T follicular helper cell (primary cell): ENCODE measurements at places on chromosomes 11 and 22.

DNA sequence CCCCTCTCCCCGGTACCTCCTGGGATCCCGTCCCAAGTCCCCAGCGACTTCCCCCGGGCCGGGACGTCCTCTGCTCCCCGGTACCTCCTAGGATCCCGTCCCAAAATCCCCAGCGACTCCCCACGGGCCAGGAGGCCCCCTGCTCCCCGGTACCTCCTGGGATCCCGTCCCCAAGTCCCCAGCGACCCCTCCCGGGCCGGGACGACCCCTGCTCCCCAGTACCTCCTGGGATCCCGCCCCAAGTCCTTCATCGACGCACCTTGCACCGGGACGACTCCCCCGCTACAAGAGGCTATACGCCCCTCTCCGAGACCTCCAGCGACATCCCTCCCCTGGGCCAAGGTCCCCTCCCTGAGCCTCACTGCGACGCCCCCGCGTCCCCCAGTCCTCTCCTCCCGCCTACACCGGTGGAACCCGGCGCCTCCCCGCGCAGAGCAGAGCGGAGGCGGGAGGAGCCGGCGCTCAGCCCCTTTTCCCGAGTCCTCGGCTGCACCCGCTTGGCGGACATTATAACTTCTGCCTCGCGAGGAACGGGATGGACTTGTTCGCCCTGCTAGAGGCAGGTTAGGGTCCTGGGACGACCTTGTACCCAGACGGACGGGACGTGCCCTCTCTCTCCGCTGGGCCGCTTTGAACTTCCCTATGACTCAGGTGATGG lies 912 bp downstream of the KREMEN1 start:
- DNase-seq, result no peak

DNA sequence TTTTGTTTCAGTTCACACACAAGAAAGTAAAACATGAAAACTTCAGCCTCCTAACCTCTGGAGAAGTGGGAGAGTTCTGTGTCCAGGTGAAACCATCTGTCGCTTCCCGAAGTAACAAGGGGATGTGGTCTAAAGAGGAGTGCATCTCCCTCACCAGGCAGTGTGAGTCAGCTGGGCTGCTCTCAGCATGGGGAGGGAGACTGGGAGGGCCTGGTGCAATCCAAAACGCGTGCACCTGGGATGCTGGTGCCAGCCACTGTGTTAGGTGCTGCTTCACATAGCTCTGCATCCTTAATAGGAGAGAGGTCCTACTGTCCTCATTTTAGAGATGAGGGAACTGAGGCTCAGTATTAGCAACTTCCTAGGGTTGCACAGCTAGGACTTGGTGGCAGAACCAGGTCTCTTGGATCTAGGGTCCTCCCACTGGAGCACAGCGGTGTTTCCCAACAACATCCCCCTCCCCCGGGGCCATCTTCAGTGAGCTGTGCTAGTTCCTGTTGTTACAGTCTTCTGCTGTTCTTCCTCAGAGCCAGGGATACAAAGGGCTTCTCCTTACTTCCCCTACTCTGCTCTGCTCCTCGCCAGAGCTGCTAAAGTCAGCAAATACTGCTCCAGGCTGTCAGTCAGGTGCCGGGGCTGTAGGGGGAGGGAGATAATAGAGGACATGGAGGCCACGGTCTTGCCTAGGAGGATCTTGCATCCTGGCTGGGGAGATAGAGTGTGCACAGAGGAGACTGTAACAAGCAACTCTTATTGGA lies 8.0 kb downstream of the IL10RA start:
- no peak for DNase-seq

DNA sequence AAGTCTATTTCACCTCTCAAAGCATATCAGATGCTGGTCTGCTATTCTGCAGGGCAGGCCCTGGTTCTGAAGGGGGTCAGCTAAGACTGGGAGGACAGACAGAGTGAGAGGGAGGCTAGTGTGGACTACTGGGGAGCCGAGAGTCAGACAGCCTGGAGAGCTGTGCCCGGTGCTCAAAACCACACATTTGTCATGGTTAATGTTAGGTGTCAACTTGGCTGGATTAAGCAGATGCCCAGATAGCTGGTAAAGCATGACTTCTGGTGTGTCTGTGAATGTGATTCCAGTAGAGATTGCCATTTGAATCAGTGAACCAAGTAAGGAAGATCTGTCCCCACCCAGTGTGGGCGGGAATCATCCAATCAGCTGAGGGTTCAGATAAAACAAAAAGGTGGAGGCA lies 102.6 kb downstream of the SNX19 start:
- no peak for DNase-seq

DNA sequence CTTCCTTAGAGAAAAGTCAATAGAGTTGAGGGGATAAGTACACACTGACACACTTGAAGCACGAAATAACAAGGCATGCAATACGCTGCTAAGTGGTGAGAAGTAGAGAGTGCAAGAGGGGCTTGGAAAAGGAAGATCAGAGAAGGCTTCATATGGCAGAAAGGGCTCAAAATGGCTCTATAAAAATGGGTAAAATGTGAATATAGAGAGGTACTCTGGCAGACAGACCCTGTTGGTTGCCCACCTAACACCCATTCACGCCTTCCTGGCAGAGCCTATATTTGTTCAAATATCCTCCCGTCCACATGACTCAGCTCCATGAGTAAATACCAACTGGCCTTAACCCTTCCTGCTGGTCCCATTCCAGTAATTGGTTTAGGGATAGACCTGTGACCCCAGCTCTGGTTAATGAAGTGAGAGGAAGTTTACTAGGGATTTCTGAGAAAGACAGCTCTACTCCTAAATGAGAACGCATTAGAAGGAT lies 38.9 kb upstream of the CCDC34 start:
- DNase-seq, result no peak

DNA sequence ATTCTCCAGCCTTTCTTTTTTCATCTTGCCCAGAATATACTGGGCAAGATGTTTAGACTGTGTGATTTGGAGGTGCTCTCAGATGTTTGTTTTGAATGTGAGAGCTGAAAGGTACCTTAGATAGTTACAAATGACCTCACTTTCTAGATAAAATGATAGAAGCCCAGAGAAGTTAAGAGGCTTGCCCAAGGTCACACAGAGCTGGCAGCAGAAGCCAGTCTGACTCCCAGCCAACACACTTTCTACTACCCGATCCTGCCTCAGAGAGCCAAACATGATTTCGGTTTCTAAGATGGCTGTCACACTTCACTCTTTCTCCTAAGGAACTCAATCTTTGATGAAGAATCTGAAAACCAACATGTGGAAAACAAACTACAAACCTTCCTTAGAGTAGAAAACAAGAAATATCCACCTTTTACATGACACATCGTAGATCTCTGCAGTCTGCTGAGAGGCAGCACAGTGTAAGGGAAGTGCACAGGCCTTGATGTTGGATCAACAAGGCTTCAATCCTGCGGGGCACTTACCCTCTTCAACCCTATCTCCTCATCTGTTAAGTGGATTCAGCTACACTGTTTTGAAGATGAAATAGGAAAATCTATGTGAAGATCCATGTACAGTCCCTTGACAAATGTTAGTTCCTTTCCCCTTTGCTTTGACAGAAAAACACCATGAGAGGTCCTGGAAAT lies 58.6 kb downstream of the SYTL2 start:
- DNase-seq, result peak; percentile 13

DNA sequence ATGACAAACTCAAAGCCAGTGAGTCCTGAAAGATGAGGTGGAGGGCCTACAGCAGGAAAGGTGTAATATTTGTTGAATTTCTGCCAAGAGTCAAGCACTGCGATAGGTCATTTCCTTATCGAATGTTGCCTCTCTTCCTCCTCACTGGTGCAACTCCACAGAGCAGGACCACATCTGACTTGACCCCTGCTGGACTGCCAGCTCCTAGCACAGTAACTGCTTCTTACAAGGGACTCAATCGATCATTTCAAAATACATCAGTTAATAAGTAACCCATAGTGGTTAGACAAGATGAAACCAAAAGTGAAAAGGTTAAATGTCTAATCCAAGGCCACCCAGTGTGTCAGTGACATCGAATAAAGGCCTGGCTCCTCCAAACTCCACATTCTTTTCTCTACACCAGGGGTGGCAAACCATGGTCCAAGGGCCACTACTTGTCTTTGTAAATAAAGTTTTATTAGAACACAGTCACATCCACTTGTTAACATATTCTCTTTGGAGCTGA lies 98.5 kb upstream of the CSNK2A3 start:
- DNase-seq, result no peak

DNA sequence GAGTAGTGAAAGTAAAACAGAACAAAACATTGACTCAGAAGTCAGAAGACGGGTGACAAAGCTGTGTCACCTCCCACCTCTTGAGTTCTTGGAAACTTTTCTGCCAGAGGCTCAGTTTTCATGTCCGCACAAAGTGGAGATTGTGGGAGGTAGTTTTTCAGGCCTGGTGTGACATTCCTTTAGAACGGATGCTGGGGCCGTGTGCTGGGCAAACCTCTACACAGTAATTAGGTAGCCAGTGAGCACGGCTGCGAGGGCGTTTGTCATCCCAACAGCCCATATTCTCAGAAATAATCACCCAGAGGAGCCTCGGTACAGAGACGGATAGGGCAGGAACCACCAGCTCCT lies 1054.4 kb downstream of the TBC1D22A start:
- DNase-seq, result no peak

- no peak for DNase-seq
Measured at GRCh38 chr22:45972091-45972888, 4.7 kb downstream of the WNT7B start.
